ENCODE measurements at places on chromosomes 6 and 20. TPM values are rescaled to one million over a fixed set of nuclear protein-coding genes. Genes with fewer than 3 reads are reported as not detected.

Gene GINS1
- total RNA-seq = 65.4 TPM

Gene CST5
- not detected for total RNA-seq

Gene DLK2
- 0.16 TPM for total RNA-seq

Gene MUCL3
- total RNA-seq = not detected

Gene METTL24
- total RNA-seq = not detected

Gene VARS2
- total RNA-seq = 34.0 TPM

Gene ARMH2
- total RNA-seq = not detected

Gene EMILIN3
- total RNA-seq = 6.3 TPM

Gene RSPO3
- not detected for total RNA-seq
